ENCODE measurements at places on chromosomes 2 and 18.

DNA sequence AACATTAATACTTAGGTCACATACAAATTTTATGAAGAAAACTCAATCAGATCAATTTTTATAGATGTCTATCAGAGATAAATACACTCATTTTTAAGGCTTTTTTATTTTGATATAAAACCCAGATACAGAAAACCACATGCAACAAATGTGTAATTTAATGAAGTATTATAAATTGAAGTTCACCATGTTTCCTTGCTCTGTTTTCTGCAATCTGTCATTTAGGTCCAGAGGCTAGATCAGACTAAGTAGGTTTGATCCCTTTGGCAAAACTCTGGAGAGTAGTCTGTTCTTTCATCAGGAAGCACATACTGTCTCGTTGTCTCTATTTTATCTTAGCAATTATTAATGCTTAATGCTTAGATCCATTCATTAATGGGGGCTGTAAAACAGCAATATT, 841.6 kb downstream of the MBD2 start:
- DNase-seq = no peak

DNA sequence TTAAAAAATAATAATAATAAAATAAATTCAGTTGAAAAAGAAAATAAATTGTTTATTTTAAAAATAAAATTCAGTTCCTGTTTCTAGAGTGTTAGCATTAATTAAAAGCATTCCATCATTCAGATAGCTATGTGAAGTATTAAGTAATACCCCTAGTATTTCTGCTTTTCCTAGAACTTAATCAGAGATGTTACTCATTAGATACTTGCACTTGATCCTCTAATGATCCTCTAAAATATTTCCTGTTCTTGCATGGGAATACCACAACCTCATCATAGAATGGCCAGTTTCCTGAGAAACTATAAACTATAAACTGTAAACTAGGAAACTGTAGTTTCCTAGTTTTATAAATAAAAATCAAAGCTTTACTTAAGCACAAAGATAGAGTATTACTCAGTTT, 11.1 kb upstream of the CNNM3 start:
- DNase-seq = no peak

DNA sequence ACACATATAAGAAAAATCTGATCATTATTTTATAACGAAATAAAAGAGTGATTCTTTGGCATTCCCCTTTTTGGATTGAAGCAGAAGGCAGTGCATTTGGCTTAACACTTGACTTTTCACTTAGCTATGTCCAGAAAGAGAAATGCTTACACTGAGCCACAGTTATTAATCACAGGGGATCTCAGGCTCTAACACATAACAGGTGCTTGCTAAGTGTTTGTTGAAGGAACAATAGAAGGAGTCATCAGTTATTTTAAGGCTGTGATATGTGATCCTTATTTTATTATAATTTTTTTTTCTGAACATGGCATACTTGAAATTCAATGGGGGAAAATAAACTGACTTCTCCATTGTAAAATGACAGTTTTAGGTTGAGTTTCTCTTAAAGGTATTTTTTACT, 209.5 kb downstream of the UBE2E3 start:
- DNase-seq = no peak

- no peak for DNase-seq
Measured at GRCh38 chr2:219848882-219849281, 221.5 kb downstream of the SLC4A3 start.

GRCh38 chr2:9753276-9753600, 90.0 kb upstream of the TAF1B start:
- DNase-seq = peak; percentile 60

GRCh38 chr2:139610512-139610911, 830.3 kb upstream of the NXPH2 start:
- DNase-seq = no peak

DNA sequence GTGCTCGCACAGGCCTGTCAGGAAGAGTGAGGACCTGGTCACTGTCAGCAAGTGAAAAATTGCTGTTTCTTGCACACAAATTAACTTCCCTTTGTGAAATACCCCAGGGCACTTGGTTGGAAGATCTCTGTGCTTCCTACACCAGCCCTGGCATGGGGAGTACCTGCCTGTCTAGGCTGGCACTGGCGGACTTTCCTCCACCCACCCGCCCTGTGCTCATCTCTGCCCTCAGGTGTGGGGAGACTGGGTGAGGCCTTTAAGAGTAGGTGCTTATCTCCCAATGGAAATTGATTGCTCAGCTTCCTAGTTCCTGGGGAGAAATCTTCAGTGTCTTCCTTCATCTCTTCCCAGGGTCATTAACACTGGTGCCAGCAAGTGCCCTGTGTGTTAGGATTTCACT, 42.1 kb downstream of the IMPA2 start:
- DNase-seq = no peak

DNA sequence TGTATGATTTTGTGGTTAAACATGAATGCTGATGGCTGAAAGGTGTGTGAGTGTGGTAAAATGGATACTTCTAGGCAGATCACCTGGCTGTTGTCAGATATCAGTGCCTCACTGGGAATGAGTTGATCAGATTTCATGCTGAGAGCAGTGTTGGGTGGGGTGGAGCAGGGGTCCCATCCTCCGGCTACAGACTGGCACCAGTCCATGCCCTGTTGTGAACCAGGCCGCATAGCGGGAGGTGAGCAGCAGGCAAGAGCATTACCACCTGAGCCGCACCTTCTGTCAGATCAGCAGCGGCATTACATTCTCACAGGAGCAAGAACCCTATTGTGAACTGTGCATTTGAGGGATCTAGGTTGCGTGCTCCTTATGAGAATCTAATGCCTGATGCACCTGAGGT, 78.7 kb downstream of the GLI2 start:
- DNase-seq = no peak

DNA sequence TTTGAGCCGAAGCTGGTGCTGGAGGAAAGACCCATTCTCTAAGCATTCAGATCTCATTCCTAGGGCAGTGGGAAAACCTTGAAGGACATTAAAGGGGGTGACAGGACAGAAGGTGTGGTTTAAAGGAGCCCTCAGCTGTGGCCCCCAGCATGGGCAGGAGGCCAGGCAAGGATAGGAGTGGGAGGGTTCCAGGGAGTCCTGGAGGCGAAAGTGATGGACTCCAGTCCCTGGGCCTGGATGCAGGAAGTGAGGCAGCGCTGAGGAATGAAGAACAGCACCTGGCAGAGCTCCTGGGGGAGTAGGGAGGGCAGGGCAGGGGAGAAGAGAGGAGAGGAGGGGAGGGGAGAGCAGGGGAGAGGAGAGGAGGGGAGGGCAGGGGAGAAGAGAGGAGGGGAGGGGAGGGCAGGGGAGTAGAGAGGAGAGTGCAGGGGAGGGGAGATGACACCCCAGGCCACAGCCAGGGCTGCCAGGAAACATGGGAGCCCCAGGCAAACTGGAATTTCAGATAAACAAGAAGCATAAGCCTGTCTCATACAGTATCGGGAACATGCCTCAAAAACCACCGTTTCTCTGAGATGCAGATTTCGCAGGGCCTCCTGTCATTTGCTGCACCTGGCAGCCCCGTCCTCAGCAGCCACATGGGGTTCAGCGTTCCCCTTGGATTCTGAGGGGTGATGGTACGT, 5.7 kb downstream of the RAMP1 start:
- DNase-seq = peak; percentile 56

- DNase-seq = no peak
Measured at GRCh38 chr2:105571445-105571987, 172.7 kb upstream of the FHL2 start.

- DNase-seq = no peak
Measured at GRCh38 chr2:177229442-177230242, 17.0 kb downstream of the HNRNPA3 start.

- DNase-seq = no peak
Measured at GRCh38 chr2:221347471-221347870, 224.6 kb downstream of the EPHA4 start.

DNA sequence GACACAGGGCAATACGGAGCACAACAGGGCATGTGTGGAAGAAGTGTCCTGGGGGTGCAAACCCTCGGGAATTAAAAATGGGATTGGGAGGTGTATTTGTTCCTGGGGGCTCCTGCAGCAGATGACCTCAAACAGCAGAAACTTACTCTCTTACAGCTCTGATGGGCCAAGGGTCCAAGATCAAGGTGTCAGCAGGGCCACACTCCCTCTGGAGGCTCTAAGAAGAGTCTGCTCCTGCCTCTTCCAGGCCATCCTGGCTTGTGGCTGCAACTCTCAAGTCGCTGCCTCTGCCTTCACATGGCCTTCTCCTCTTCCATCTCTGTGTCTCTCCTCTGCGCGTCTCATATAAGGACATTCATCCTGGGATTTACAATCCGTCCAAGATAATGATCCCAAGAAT, 12.4 kb upstream of the SPATA3 start:
- no peak for DNase-seq

DNA sequence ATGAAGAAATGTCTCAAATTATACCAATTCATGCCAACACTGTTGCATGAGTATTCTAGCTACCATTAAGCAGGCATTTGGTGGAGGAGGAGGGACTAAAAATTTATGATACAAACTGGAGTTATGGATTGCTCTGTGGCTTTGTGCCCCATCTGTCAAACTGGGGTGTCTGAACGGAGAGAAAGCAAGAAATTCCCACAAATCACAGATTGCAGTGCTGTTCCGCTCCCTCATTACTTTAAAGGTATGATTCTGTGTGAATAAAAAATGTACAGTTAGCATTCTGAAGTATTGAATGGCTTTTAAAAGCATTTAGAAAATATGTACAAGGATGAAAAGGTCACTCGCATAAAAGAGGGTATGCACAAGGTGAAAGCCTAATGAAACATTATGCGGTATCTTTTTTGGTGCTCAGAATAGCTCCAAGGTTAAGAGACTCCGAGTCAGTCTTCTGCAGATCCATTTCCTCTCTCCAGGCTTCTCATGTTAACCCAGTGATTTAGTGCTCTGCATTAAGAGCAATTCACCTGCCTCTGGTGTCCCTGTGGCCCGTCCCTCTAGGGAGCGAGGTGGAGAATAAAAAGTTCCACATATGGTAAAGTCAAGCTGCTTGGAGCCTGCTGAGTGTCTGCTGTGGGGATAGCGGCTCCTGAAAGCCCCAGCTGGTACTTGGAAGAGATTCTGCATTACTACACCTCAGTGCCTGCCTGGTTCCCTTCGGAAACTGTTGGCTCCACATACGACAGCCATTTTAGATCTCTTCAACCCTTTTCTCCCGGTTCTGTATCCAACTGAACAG, 184.2 kb downstream of the ZNF521 start:
- no peak for DNase-seq

DNA sequence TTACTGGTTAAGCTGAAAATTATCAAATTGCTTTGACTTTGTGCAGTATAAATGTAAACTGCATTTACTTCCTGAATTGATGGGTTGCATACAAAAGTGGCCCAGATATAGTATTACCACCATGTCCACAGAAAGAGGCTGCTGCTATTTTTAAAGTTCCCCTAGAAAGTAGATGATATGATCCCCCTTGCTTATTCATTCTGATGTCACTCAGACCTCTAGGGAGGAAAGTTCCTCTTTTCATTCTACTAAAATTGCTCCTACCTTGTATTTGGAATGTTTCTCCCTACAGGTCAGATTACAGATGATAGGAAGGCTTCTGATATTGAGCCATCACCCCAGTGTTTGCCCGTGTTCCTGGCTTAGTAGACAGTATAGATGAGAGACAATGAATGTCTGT, 247.6 kb upstream of the TNP1 start:
- DNase-seq = no peak

DNA sequence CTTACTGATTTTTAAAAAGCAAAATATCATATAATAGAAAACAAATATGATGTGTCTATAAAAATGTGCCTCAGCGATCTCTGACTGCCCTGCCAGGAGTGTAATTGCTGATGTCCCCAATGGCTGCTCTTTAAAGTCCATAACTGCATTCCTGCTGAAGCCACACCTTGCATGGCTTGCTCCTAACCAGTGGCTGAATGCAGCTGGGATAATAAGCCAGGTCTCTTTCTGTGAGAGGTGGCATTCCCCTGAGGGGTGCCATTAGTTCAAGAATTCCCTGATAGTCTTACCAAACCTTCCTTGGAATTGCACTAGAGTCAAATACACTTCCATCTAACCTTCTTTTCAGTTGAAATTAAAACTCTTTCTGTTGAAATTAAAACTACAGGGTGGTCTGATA, 125.8 kb upstream of the ZNF804A start:
- DNase-seq = peak; percentile 61

GRCh38 chr18:14945984-14946383, 198.0 kb downstream of the ANKRD30B start:
- no peak for DNase-seq

DNA sequence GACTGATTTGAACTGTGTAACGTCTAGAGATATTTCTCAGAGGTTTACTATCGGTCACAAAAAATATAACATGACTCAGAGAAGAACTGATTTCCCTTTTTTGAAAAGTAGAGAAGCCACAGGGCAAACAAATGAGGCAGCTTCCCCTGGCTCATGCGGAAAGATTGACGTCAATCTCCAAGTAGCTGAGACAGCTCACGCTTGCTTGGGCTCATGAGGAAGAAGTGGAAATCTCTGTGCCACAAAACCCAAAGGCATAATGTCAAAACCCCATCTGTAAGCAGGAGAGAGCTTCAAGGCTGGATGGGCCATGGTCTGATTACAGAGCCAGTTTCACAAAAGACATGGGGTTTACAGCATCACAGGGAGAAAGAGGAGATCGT, 188.1 kb downstream of the ARL4C start:
- no peak for DNase-seq

DNA sequence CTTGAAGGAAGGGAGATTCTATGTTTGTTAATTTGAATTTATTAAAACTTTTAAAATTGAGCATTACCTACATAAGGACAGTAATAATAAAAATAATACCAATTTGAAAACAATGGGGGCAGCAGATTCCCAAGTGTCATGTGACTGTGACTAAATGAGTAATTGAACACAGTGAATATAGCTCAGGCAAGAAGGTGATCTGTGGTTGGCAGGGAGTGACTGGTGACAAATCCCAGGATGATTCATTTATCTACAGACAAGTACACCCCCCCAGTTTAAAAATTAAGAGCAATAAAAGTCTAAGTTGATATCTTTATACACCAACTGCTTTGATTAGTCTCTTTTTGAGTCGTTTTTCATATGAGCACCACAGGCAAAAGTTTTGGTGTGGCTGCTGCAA, 299.5 kb downstream of the ARHGAP15 start:
- DNase-seq = no peak

- no peak for DNase-seq
Measured at GRCh38 chr2:96505231-96505889, at the start of gene NEURL3. NEURL3 (minus strand) TSS chr2:96505357; CDS start chr2:96505286, 71 bp downstream.

DNA sequence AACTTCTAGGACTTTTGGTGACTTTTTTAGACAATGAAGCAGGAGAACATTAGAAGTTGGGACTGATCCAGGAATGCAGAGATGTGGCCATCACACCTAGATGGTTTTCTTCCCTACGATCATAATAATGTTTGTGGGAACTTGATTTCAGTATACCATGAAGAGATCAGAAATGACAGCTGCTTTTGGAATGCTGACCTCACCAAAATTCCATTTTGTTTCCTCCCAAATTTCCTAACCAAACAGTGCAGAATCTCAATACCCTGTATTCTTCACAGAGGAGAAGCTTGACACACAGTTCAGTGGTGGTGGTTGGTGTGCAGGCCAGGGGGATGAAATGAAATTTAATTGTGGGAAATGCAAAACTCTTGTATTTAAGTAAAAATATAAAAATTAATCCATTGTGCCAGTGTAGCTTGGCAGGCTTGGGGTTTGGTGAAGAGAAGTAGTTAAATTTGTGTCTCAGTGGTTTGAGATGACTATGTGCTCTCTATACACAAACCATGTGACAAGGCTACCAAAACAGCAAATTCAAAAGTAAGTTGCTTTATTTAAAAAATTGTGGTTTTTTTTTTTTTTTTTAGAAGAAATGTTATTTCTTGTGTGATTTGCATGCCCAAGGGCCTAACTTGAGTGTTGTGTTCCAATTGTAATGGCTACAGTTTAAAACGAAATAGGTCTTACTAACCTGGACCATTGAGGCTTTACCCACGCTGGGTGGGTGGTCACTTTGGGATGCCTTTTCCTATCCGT, 252.4 kb downstream of the LPIN1 start:
- no peak for DNase-seq

GRCh38 chr2:15772086-15772595, 168.2 kb upstream of the MYCN start:
- DNase-seq = no peak

Measured in ELF-1 (cell line).